ENCODE measurements at places on chromosomes 13 and 19.

DNA sequence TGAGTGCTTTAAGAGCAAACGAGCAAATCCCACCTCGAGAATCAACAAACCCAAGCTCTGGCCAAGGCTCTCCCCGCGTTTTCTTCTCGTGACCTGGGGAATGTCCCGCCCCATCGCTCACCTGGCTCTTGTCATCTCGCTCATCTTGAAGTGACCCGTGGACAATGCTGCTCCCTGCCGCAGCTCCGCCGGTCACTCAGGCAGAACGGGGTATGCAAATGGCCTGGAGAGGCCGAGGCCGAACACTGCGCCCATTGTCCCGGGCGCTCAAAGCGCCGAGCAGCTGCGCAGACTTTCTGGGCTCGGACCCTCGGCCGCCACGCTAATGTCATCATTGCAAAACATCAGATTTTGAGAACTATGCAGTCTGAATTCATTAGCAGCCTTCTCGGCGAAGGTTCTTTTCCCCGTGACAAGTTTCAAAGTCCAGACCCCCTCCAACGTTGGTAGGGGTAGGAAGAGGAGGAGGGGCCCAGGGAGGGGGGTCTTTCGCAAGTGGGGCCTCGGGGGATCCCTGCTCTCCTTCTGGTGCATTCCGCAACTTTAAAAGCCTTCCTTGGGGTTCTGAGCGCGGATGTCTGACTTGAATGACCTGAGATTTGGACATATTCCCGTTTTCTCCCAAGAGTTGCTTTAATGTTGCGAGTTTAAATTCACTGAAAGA, 39.7 kb downstream of the SOX1 start:
- DNase-seq: no peak

DNA sequence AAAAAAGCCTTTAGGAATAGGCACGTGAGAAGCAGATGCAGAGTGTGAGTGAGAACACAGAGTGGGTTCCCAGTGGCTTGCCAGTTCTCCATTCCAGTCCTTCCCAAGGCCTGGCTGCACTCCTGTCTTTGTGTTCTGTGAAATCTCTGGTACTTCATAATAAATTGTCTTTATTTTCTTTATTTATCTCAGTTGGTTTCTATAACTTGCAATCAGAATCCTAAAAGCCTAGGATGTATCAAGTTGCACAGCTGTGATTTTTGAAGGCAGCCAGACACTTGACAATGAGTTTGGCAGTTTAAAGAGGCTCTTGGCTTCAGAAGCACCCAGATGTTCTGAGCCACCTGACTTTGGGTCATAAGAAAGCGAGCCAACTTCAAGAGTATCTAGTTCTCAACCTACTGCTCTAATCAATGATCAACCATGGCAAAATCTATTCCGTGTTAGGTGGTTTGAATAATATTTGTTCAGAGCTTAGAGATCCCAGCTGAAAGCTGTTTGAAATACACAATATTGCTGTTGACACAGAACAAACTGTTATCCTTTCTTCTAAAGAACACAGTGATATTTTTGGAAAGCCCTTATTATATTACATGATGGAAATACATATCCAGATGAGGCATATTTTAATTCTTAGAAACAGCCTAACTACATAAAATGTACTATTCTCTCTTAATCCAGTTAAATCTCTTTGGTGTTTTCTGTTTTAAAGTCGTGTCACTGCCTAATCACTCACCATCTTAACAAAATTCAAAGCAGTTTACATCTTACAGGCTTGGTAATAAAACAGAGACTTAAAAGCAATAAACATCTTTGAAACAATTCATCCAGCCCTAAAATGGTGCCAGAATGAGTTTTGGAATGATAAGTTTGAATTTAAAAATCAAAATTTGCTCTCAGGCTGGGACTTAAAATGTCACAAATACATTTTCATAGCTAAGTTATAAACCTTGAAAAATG, 483.0 kb upstream of the NBEA start:
- no peak for DNase-seq

DNA sequence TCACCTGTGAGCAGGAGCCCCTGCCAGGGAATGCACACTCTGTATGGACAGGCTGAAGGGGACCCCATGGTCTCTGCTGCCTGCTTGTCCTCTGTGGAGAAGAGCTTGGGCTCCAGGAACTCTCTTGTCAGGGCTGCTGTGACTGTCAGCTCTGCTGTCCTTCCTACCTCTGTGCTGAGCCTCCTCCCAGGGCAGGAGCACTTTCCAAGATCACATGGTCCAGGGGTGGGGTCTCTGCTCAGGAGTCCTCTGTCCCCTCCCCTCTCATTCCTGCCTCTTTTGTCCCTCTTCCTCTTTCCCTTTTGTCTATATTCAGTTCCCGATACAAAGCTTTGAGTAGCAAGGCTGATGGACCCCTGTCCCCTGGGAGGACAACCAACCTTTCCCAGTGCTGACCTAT, at the start of gene CEACAM7:
Gene CEACAM7 (minus strand): TSS at position 173 of the 400 bp plus-strand sequence. CDS start 105 bp downstream, at position 68.
- no peak for DNase-seq

DNA sequence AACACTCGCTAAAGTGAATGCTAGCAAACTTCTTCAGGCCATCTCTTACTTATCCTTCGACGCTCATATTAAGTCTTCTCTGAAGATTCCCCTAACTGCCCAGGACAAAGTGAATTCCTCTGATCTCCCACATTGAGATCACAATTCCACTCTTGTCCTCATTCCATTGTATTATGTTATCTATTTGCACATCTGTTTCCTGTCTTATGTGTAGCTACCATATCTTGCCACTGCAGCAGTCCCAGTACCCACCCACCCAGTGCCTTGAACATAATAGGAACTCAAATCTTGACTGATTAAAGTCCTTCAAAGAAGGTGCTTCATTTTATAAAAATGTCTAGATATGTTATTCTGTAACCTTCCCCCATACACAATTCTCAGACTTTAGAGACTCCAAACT, 702.3 kb downstream of the DIAPH3 start:
- DNase-seq: no peak

GRCh38 chr13:30325668-30326067, 18.3 kb upstream of the KATNAL1 start:
- DNase-seq: no peak

DNA sequence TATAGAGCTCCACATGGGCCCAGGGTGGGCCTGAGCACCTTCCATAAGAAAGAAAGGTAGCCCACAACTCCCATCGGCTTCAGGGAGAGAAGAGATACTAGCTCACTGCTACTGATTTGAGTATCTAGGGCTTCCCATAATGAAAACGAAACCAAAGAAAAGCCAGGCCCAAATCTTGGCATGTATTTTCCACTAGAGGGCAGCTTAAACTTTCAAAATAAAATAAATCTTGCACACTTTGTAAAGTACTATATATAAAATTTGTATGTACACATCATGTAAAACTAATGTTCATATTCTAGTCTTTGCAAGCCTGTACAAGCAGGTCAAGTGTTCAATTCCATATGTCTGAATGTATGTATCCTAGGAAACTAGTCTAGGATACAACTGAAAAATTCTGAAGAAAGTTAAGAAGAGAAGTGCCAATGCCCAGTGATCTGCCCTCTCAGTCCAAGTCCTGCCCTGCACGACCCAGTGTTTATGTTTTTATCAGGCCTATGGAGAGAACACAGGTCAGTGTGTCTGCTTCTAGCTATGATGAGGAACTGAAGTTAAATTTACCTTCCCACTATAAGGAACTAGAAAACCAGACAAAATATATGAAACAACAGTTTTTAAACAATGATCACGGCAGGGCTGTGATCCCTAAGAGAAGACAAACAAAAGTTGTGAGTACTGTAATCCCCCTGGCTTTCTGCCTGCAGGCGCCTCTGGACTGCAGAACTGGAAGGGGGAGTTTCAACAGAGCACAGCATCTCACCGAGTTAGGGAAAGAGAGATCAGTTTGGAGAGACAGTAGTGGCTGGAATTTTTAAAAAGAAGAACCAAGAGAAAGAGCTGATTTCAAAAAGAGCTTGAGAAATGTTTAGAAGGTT, 475.7 kb downstream of the UQCRFS1 start:
- DNase-seq: peak; percentile 18

GRCh38 chr19:12789904-12790619, 1.2 kb upstream of the JUNB start:
- DNase-seq: peak; percentile 91

- no peak for DNase-seq
Measured at GRCh38 chr13:113825841-113826240, 38.0 kb downstream of the GAS6 start.

DNA sequence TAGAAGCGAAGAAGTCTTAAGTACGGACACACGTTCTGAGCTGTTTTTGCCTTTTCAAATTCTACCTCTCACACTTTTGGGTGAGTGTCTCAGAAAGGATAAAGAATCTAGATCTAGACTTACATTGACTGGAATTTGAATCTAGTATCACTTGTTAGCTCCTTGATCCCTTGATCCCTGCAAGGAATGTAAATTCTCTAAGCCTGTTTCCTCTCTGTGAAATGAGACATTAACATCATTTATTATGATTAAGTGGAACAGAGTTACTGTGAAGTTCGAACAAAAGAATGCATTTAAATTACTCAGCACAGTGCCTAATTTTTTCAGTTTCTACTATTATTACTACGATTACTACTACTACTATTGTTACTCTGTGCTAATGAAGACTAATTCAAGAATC, 86.6 kb upstream of the POSTN start:
- peak; percentile 55 for DNase-seq

GRCh38 chr13:52405767-52406494, at the start of gene THSD1:
Gene THSD1, minus strand, starts transcription at chr13:52406172. Its CDS starts 3,572 bp downstream, at chr13:52402600.
- DNase-seq: no peak

DNA sequence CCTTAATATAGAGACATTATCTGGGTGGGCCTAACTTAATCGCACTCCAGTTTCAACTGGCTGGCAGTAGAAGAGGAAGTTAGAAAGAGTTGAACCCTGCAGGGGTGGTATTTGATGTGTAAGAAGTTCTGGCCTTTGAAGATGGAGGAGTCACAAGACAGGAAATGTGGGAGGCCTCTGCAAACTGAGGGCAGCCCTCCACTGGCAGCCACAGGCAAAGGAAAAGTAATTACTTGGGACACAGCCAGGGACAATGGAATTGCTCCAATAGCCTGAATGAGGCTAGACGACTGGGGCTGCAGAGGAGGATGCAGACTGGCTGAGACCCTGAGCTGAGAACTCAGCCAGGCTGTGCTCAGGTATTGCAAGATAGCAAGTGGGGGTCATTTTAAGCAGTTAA, 703.3 kb upstream of the ARGLU1 start:
- DNase-seq: peak; percentile 35

DNA sequence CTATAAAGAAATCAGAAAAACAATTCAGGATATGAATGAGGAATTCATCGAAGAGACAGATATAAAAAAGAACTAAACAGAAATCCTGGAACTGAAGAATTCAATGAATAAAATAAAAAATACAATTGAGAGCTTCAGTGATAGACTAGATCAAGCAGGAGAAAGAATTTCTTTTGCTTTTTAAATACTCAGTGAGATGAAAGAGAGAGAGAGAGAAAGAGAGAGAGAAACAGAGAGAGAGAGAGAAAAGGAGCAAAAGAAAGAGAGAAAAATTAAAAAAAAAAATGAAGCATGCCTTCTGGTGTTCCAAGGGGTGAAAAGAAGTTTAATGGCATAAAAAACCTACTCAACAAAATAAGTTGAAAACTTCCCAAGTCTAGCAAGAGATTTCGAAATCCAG, 22.0 kb upstream of the SLC7A9 start:
- DNase-seq: no peak

DNA sequence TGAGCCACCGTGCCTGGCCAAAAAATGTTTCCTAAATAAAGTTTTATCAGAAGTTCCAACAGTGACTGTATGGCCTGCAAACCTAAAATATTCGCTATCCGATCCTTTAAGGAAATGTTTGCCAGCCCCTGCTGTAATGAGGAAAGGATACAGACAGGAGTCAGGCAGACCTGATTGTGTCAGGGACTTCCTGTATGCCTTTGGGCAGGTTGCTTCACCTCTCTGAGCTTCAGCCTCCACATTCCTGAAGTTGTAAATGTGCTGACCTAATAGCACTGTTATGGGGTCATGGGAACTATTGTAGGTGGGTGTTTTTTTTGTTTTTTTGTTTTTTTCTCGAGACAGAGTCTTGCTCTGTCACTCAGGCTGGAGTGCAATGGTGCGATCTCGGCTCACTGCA, 6.2 kb downstream of the ABHD8 start:
- DNase-seq: peak; percentile 41

- DNase-seq: no peak
Measured at GRCh38 chr13:57137585-57137984, 3.1 kb upstream of the PRR20A start.

GRCh38 chr19:5983367-5983955, 5.5 kb upstream of the RANBP3 start:
- peak; percentile 24 for DNase-seq

GRCh38 chr19:5621311-5621944, 1.1 kb downstream of the SAFB2 start:
- no peak for DNase-seq

- DNase-seq: no peak
Measured at GRCh38 chr13:45398877-45399276, 19.3 kb downstream of the SLC25A30 start.

DNA sequence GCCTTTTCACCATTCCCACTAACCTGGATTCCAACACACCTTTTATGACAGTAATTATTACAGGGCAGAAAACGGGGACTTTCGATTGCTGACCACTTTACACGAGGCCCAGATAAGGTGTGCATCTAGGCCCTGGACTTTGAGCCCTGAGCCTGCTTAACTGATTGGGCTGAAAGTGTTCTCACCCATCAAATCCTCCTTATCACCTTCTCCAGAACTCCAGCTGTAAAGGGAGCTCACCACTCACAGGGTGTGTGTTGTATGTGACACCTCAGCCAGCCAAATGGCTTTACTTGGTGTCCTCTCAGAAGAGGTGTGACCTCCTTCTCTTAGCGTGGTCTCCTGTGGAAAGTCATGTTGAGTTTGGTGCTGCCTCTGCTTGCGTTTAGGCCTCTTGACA, 36.5 kb downstream of the SIPA1L3 start:
- DNase-seq: no peak

GRCh38 chr19:373391-374182, 29.0 kb upstream of the MIER2 start:
- no peak for DNase-seq

- DNase-seq: no peak
Measured at GRCh38 chr13:78035500-78035899, 116.9 kb upstream of the EDNRB start.

DNA sequence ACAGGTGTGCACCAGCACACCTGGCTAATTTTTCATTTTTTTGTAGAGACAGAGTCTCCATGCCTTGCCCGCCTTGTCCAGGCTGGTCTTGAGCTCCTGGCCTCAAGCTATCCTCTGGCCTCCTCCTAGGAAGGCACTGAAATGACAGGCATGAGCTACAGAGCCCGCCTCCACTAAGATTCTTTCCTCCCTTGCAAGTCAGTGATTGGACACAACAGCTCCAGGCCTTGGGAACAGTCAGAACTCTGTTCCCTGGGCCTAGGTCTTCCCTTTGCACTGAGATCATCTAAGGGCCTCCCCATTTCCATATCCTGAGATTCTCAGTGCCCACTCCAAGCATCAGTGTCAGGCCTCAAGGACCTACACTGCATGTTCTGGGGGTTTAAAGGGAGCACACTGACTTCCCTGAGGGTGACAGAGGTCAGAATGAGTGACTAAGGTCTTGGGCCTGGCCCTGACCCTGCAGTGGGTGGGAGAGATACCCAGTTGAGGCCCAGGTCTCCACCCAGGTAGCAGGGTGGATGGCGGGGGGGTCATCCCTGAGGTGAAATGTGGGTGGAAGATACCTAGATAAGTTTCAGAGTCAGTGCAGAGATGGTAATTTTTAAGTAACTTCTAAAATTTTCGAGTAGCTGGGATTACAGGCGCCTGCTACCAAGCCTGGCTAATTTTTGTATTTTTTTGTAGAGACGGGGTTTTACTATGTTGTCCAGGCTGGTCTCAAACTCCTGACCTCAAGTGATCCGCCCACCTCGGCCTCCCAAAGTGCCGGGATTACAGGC, 17.3 kb upstream of the ERCC1 start:
- DNase-seq: peak; percentile 58

All from amniotic epithelial cell (primary cell).